ENCODE measurements at places on chromosomes 3 and 15. TPM values are rescaled to one million over a fixed set of nuclear protein-coding genes. Genes with fewer than 3 reads are reported as not detected.
A peak's percentile ranks its signal among the peaks of the same experiment; 100 is the strongest.

- no peak for DNase-seq
Measured at GRCh38 chr3:42664438-42664803, 10.9 kb downstream of the ZBTB47 start.

DNA sequence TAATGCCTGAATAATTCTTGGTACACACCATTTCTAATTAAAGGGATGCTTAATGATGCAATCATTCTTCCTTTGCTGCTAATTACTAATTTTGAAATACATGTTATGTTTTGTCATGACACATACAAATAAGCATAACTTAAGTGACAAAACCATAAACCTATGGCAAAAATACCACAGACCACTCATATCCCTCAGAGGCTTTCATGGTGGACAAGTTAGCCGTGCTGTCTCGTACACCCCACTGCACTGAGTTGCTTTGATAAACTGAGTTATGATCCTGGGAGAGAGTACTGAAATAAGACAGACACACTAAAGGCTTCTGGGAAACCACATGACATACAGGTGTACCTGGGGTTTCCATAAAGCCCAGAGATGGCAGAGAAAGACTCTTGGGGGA is 913.8 kb downstream of the FHIT start:
- no peak for DNase-seq

DNA sequence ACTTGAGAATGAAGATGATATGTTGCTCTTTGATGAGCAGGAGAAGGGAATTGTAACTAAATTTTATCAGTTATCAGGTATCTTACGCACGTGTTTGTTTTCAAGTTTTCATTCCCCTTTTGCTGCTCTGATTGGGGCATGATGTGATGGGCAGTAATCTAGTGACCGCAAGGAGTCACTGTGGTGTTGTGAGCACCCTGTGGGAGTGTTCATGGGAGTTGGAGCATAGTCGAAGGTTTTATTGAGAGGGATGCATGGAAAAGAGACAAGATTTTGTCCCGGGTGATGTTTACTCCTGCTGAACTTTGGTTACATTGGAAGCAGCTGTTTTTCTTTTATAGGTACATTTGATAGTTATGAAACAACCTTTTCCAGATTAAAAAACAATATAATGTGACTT is 2.1 kb downstream of the FAN1 start:
- DNase-seq = no peak

- DNase-seq = no peak
Measured at GRCh38 chr15:27797765-27798164, 301.4 kb downstream of the OCA2 start.

GRCh38 chr15:29268706-29269484 is 727 bp downstream of the NSMCE3 start:
- peak; percentile 49 for DNase-seq

DNA sequence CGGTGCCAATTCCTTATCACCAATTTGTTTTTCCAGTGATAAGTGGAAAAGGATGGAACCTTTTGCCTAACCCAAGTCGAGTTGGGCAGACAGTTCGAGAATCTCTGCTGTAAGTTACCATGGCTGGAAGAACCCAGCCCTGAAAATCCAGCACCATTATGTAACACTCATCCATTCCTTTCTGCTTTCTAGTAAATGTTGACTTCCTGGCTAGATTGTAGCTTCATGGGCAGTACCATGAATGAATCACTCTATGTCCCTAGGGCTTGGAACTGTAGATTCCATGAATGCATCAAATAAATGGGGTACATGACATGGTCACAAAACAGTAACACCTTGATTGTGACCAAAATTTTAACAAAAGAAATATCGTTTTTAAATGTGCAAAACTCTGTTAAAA is 14.0 kb downstream of the CHCHD4 start:
- no peak for DNase-seq

GRCh38 chr3:98705212-98705611 is 57.9 kb upstream of the ST3GAL6 start:
- DNase-seq = no peak

- no peak for DNase-seq
Measured at GRCh38 chr3:123584284-123584987, 417 bp downstream of the HACD2 start.

DNA sequence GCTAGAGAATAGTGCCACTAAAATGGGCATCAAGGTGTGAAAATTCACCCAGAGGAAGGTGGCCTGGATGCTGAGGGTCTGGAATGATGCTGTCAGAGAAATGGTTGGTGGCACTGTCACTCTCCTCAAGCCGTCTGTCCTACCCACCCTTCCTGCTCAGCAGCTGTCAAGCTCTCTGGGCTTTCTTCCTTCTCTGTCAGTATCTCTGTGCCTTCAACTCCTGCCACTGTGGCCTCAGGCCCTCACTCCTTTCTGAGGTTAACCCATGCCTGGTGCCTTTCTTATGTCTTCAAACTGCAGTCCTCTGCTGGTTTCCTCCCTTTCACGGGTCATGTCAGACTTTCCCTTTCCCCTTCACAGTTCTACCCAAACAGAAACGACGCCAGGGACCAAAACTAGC is 4.4 kb downstream of the MYO5C start:
- DNase-seq = no peak

DNA sequence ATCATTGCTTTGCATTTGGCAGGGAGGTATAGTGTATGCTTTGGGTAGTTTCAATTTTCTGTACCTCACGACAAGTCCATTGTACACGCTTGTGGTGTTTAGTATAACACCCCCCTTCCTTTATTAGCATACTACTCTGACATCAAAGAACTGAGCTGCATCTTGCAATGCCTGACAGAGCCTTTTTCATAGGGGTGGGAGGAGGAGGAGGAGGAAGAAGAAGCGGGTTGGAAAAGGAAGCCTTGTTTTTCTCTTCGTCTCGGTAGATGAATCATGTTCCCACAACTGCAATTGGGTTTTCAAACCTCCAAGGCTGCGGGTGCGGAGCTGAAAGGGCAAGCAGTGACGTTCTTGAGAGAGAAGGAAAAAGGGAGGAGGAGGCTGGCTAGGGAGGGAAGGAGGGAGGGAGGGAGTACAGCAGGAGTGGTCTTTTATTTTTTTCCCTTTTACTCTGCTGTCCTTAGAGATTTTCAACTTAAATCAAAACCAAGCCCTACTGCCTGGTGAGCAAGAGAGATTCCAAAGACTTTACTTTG is 175.7 kb downstream of the KLHL25 start:
- DNase-seq = peak; percentile 89

DNA sequence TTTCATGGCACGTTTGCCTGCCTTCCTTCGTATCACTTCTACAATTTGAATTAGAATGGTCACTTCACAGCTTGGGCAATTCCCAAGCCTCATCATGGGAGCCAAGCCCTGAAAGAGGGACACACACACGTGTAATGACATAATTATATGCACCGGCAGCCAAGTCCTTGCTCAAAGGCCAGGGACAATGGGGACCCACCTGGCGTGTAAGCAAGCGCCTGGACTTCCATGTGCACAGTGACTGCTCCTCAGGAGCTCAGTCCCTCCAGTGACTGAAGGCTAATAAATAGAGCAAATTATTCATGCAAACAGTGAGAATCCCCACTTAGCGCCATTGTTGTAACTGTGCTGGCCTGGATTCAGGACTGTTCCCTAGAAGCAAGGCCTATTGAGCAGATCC is 115.1 kb downstream of the DNAJB8 start:
- no peak for DNase-seq

DNA sequence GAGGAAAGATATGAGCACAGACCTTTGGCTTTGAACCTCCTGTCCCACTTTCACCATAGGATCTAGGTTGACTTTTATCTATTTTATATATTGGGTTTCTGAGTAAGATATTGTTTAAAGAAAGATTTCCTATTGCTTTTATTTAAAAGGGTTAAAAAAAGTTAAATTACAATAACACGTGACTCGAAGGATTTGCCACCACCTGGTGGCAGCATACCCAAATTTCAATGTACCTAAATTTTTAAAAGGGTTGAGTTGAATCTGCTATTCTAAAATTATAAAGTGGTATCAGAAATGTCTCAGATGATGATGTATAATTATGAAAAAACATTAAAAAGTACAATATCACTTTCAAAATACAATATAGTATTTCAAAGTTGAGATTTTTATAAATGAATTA is 368.4 kb downstream of the MECOM start:
- DNase-seq = no peak

DNA sequence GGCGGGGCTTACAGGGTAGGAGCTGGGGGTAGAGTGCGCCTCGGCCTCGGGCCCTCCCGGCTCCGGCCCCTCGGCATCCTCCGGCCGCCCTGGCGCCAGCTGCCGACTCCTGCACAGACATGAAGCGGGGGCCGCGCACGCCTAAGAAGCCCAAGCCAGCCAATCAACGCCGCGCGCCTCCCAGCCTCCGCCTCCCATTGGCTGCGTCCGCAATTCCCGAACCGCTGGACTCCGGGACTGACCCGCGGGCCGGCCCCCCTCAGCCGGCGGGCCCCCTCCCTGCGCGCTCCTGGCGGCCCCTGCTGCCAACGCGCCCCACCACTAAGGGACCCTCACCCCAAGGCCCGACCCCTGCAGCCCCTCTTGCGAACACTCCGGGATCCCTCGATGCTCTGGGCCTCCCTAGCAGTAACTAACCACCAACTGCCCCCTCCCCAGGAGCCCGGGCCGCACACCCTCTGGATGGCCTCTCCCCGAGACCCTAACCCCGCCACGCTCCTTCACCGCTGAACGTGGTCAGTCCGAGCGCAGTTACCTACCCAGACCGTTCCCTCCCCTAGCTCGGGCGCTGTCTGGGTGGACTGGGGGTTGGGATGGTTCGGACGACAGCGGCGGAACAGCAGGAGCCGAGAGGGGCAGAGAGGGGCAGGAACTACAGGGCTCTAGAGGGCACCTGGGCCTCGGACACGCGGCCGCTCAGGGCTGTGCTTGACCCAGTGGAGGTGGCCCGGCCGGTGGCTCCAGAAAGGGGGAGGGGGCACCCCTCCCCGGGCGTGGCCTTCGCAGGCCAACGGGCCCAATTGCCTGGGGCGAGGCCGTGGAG is 5.0 kb downstream of the GATA2 start:
- DNase-seq = peak; percentile 81

- no peak for DNase-seq
Measured at GRCh38 chr3:79405183-79405582, 362.6 kb downstream of the ROBO1 start.

DNA sequence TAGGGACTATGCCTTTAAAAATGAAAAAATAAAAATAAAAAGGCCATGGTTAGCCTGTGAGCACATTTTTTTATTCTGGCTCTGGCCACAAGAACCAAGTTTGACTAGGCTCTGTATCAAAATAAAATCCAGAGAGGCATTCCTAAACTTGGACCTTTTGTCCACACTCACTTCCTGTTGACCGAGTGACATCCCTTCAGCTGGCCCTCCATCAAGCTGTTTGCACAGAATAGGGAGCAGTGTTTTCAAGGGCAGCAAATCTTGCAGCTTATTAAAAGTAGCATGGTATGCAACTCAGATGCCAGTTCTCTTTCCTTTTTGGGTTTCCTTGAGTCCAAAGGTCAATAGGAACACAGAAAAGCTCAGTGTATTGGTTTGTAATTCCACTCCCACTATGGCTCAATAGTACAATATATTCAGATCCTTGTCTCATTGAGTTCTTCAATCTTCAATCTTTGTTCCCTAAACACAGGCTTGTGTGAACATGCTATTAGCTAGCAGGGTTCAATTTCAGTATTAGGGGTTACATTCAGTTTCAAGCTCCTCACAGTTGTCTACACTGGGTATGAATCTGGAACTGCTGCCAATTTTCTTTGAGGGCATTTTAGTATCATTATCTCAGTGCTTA is 244.5 kb downstream of the RBMS3 start:
- DNase-seq = no peak

DNA sequence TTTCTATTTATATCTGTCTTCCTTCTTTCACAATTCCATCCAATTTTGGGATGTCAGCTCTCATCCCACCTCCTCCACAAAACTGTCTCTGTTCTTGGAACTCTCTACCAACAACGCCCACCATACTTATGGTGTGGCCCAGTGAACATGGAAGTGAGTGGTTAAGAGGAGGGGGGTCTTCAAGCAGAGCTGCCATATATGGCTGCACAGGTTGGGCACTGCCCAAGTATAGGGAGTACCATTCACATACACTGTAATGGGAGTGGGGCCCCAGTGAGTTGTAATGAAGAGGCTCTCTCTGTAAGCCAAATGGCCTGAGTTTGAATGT is 7.9 kb upstream of the CAMK1 start:
- DNase-seq = no peak

DNA sequence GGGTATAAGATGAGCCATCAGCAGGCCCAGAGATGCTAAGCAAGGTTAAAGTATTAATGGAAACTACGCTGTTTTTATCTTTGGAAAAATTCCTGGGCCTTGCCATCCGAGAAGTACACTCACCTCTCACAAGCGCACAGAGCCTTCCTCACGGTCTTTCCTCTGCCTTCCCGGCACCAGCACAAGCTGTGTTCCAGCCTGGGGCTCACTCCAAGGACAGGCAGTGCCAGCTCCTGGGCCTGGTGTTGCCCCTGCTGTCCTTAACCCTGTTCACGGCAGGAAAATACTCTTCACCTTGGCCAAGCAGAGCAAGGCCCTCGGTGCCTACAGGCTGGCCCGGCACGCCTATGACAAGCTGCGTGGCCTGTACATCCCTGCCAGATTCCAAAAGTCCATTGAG is 14.3 kb upstream of the RHO start:
- DNase-seq = no peak

DNA sequence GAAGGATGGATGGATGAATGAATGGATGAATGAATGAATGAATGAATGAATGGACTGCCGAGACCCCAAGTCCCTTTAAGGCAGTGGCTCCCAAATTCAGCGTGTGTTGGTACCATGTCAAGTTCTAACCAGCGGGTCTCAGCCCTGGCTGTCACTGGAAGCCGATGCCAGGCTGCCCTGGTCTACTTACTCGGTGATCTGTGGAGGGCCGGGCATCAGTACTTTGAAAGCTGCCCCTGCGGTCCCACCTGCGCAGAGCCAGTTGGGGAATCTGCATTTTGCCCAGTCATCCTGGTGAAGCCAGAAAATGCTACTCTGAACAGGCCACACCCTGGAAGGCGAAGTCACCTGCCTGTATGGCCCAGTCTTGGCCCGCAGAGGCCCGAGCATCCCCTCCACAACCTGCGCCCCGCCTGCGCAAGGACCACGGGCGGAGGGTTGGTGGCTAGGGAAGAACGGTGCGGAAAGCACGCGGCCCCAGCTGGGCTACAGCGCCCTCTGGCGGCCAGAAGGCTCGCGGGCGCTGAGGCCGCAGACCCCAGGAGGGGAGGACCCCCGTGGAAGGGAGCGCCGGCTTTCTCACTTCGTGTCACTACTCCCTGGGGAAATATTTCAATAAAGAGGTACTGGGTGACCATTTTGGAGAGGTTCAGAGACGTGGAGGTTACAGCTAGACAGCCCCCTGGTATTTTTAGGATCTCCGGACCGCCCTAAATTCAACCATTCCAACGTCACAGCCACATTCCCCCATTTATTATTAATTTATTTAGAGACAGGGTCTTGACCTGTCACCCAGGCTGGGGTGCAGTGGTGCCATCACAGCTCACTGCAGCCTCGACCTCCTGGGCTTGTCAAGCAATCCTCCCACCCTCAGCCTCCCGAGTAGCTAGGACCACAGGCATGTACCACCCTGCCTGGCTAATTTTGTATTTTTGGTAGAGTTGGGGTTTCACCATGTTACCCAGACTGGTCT is 34.9 kb downstream of the PRKCD start:
- DNase-seq = peak; percentile 88

Gene RAMAC
- 12.2 TPM for total RNA-seq

Gene GRAMD2A
- 1.5 TPM for total RNA-seq

Gene MCF2L2
- 0.75 TPM for total RNA-seq

Gene MIX23
- 18.6 TPM for total RNA-seq

Gene MYH15
- 0.03 TPM for total RNA-seq

Gene IL12A
- total RNA-seq = 0.57 TPM

Gene SAMMSON
- 25.6 TPM for total RNA-seq

Gene IQCF2
- not detected for total RNA-seq
